ENCODE measurements at places on chromosomes 7 and 10.

GRCh38 chr7:40859965-40860543 is 725.2 kb downstream of the SUGCT start:
- DNase-seq = no peak

DNA sequence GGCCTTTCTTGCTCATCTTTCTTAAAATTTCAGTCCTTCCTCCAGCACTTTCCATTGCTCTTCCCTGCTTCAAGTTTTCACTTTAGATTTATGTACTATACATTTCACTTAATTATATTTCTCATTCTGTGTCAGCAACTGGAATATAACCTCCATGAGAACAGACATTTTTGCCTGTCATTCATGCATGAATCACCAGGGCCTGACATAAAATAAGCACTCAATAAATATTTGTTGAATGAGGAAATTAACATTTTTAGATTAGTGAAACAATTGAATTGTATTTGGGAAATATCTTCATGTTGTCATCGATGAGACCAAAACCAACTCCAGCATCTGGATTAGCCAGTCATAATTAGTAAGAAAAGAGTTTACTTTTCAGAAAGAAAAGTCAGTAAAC is 6.1 kb downstream of the SAMD9L start:
- DNase-seq = no peak

GRCh38 chr10:73863039-73863817 is 11.1 kb downstream of the CAMK2G start:
- DNase-seq = no peak

- no peak for DNase-seq
Observed at GRCh38 chr7:113071465-113071864, 15.2 kb downstream of the GPR85 start.

- DNase-seq = no peak
Observed at GRCh38 chr7:133372337-133372736, 119.5 kb downstream of the EXOC4 start.

GRCh38 chr10:95601116-95601719 is 40.0 kb upstream of the SORBS1 start:
- peak; percentile 95 for DNase-seq

- DNase-seq = no peak
Observed at GRCh38 chr10:125828311-125828710, 5.0 kb downstream of the BCCIP start.

- DNase-seq = no peak
Observed at GRCh38 chr10:77062381-77062780, 575.2 kb downstream of the KCNMA1 start.

DNA sequence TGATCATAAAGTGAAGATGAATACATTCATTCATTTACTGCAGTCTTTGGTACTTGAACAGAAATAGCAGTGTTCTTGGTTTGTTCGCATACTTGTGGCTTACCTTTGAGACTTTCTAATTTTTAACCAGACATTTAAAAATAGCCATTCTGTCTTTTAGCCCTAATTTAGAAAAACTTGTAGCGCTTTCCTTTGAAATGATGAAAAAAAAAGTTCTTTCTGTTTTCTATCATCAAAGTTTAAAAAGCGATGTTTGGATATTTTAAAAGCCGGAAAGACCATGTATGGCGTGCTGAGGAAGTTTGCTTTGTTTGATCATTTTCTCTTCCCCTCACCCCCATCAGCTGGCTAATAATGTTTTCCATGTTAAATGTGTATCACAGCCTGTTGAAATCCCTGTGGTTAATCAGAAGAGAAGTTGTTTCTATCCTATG is 116.3 kb downstream of the CUX1 start:
- DNase-seq = no peak

GRCh38 chr10:24346877-24347519 is 138.1 kb downstream of the KIAA1217 start:
- DNase-seq = no peak

GRCh38 chr7:33422825-33423645 is 293.7 kb downstream of the BBS9 start:
- no peak for DNase-seq

- DNase-seq = no peak
Observed at GRCh38 chr10:1093696-1094095, 37.5 kb downstream of the WDR37 start.
